ENCODE measurements at places on chromosomes 5 and 9. TPM values are rescaled to one million over a fixed set of nuclear protein-coding genes. Genes with fewer than 3 reads are reported as not detected.

- no peak for DNase-seq
- H3K4me1 ChIP-seq: no peaks in the 10 kb centered on the region
- no peaks in the 10 kb centered on the region for H3K36me3 ChIP-seq
- no peak overlapping the region for H3K27ac ChIP-seq
- peaks cover 50% of the 10 kb centered on the region for H3K27me3 ChIP-seq
These were observed 10.6 kb upstream of the AGXT2 start for GRCh38 chr5:35058374-35058788.

GRCh38 chr9:18855656-18856055, 177.4 kb downstream of the SAXO1 start:
- no peaks in the 10 kb centered on the region for H3K4me1 ChIP-seq
- H3K27ac ChIP-seq: no peak overlapping the region

DNA sequence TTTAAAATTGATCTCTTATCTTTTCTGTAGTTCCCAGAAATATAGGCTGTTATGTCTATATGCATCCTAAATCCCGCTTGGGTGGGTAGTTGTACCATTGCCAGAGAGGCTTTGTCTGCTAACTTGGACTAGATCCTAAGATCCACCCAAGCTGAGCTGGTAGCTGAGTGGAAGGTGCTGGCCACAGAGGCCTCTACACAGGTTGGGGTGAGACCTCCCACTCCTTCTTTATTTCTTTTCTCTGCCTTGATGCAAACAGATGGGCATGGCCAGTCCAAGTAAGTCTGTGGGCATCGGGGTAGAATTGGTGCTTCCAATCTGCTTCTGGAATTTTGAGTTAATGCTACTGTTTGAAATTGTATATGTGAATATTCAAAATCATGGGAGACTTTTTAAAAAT, 14.4 kb upstream of the GADD45G start:
- H3K27ac ChIP-seq: no peak overlapping the region
- no peaks in the 10 kb centered on the region for H3K36me3 ChIP-seq
- no peak overlapping the region for H3K4me3 ChIP-seq
- peaks cover 7% of the 10 kb centered on the region for H3K27me3 ChIP-seq
- peaks cover 7% of the 10 kb centered on the region for H3K4me1 ChIP-seq

- peak; percentile 47 for DNase-seq
- H3K4me3 ChIP-seq: no peak overlapping the region
- no peak overlapping the region for H3K27ac ChIP-seq
- H3K27me3 ChIP-seq: no peaks in the 10 kb centered on the region
- H3K36me3 ChIP-seq: no peaks in the 10 kb centered on the region
These were observed 13.4 kb upstream of the XPA start for GRCh38 chr9:97710356-97711222.

GRCh38 chr9:81430727-81431126, 258.6 kb downstream of the TLE1 start:
- no peaks in the 10 kb centered on the region for H3K4me1 ChIP-seq
- no peak overlapping the region for H3K4me3 ChIP-seq
- no peaks in the 10 kb centered on the region for H3K36me3 ChIP-seq
- H3K27me3 ChIP-seq: no peaks in the 10 kb centered on the region

DNA sequence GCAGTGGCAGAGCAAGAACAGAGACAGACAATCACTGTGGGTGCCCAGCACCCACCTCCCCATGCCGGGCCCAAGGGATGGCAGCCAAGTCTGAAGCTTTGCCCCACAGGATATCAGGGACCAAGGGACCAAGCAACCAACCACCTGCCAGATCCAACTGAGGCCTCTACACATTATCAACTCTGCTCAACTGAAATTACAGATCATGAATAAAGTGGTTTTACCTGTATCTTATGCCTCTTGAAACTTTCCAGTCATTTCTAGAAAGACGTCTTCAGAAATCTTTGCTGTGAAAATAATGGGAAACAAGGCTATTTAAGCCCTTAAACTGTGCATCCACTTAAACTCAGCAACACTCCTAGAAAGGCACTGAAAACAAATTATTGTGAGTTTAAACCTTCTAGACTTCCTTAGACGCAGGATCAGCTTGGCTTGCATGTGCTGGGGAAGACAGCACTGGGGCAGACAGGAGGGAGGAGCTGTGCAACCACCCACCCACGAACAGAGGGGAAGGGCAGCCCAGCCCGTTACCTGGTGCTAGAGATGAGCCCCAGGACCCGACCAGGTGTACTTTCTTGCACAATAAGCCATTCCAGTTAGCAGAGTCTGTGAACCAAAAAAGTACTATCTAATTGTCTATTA, 80.0 kb downstream of the SEMA4D start:
- no peak overlapping the region for H3K4me3 ChIP-seq
- H3K27me3 ChIP-seq: no peaks in the 10 kb centered on the region
- no peaks in the 10 kb centered on the region for H3K36me3 ChIP-seq
- peaks cover 10% of the 10 kb centered on the region for H3K4me1 ChIP-seq
- no peak for DNase-seq

- H3K4me3 ChIP-seq: no peak overlapping the region
- H3K27me3 ChIP-seq: no peaks in the 10 kb centered on the region
- peaks cover 5% of the 10 kb centered on the region for H3K4me1 ChIP-seq
- no peak overlapping the region for H3K27ac ChIP-seq
- DNase-seq: peak; percentile 45
These were observed 23.9 kb upstream of the CDKN2AIPNL start for GRCh38 chr5:134435560-134435959.

DNA sequence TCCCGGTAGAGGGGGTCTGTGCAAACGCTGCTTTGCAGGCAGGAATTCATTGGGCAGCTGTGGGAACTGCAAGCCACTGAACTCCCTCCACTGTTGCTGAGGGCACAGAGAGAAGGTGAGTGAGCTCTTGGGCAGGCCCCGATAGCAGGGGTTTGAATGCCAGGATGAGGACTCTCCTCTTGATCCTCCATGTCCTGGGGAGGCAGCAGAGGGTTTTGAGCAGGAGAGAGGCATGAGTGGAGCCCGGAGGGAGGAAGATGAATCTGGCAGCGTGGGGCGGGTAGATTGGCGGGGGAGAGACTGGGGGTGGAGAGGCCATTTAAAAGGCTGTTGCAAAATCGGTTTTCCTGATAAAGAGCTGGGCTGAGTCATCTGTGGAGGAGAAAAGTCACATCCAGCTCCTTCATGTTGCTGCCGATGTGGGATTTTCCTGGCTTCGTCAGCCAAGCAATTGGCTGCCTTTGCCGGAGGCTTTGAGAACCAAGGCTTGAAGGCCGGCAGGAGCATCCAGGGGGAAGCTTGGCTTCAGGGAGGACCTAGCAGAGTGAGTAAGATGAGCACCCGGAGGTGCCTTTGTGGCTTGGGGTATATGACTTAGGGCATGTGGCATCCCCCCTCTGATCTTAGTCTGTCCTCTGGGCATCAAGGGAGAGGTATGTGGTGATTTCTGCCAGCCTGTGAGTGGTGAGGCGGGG, at the start of gene SYNPO:
TSS of gene SYNPO (plus strand) at position 350 of the 695 bp plus-strand sequence. CDS start 7,616 bp downstream, outside the sequence.
- H3K4me3 ChIP-seq: no peak within 1 kb of the TSS
- no peaks in the 10 kb centered on the region for H3K36me3 ChIP-seq
- H3K27ac ChIP-seq: no peak within 1 kb of the TSS
- DNase-seq: no peak
- H3K27me3 ChIP-seq: no peaks in the 10 kb centered on the region
- H3K4me1 ChIP-seq: peaks cover 97% of the 10 kb centered on the region

GRCh38 chr5:125719681-125720347, 703.4 kb upstream of the GRAMD2B start:
- DNase-seq: no peak
- H3K36me3 ChIP-seq: no peaks in the 10 kb centered on the region
- no peak overlapping the region for H3K27ac ChIP-seq
- no peaks in the 10 kb centered on the region for H3K27me3 ChIP-seq
- H3K4me1 ChIP-seq: no peaks in the 10 kb centered on the region

GRCh38 chr5:139462586-139463276, at the start of gene ECSCR:
TSS of gene ECSCR (minus strand) at chr5:139462743. CDS start at chr5:139462670, 73 bp downstream.
- no peak within 1 kb of the TSS for H3K4me3 ChIP-seq
- no peaks in the 10 kb centered on the region for H3K27me3 ChIP-seq
- no peaks in the 10 kb centered on the region for H3K36me3 ChIP-seq
- no peak within 1 kb of the TSS for H3K27ac ChIP-seq

DNA sequence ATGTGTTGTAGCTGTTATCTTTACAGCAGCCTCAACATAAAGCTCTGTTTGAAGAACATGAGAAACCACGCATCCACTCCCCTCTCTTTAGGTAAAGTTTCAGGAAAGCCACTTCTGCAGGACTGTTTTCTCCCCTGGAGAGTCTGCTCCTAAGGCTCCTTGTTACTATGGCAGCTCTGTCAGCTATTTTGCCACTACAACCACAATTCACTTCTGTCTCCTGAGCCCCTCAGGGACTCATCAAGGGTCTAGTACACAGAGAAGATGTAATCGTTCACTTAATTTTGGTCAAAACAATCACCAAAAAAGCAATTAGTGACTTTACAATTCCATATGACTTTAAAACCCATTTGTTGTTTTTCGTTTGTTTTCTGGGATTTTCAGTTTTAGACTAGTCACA, 157.7 kb downstream of the FBN2 start:
- no peak for DNase-seq
- H3K4me3 ChIP-seq: no peak overlapping the region
- no peaks in the 10 kb centered on the region for H3K4me1 ChIP-seq
- H3K36me3 ChIP-seq: no peaks in the 10 kb centered on the region

DNA sequence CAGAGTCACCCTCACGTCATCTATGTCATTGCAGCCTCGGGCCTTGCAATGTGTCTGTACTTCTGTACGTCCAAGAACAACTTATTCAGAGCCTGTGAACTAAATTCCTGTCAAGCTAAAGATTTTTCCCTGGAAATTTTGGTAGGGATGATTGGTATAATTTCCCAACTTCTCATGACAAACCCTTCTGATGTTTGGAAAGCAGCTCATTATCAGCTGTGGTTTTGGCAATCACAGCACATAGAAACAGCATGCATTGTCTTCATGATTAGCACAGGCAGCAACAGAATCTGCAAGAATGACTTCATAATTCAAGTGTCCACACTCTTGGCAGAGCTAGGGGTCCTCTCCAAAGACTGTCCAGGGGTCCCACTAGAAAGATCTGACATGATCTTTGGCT, 49.5 kb downstream of the APBA1 start:
- H3K27me3 ChIP-seq: peaks cover 35% of the 10 kb centered on the region
- no peaks in the 10 kb centered on the region for H3K36me3 ChIP-seq
- no peak for DNase-seq
- H3K27ac ChIP-seq: no peak overlapping the region

GRCh38 chr5:175854231-175855040, 16.9 kb upstream of the CPLX2 start:
- no peak for DNase-seq
- peaks cover 6% of the 10 kb centered on the region for H3K4me1 ChIP-seq
- no peaks in the 10 kb centered on the region for H3K27me3 ChIP-seq
- no peak overlapping the region for H3K4me3 ChIP-seq

DNA sequence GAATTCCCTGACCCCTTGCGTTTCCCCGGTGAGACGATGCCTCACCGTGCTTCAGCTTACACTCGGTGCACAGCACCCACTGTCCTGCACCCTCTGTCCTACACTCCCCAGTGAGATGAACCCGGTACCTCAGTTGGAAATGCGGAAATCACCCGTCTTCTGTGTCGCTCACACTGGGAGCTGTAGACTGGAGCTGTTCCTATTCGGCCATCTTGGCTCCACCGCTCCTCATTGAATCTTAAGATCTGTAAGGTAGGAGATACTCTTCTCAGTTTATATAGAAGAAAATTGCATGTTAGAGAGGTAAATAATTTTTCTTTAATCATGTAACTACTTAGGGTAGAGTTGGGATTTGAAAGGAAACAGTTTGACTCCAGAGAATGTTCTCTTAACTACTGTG, 62.2 kb downstream of the DMRTA1 start:
- H3K36me3 ChIP-seq: no peaks in the 10 kb centered on the region
- H3K4me1 ChIP-seq: no peaks in the 10 kb centered on the region
- H3K27ac ChIP-seq: no peak overlapping the region
- H3K27me3 ChIP-seq: no peaks in the 10 kb centered on the region
- no peak overlapping the region for H3K4me3 ChIP-seq
- no peak for DNase-seq

GRCh38 chr9:32832346-32832745, 49.0 kb downstream of the TMEM215 start:
- H3K27ac ChIP-seq: no peak overlapping the region
- DNase-seq: no peak
- H3K4me1 ChIP-seq: no peaks in the 10 kb centered on the region

GRCh38 chr9:121599872-121600585, 51.4 kb upstream of the DAB2IP start:
- no peaks in the 10 kb centered on the region for H3K36me3 ChIP-seq
- peak overlapping the region; percentile 79 for H3K4me3 ChIP-seq
- H3K27me3 ChIP-seq: no peaks in the 10 kb centered on the region
- H3K27ac ChIP-seq: peak overlapping the region; percentile 95

- DNase-seq: no peak
- no peaks in the 10 kb centered on the region for H3K4me1 ChIP-seq
- no peaks in the 10 kb centered on the region for H3K36me3 ChIP-seq
- H3K27me3 ChIP-seq: no peaks in the 10 kb centered on the region
- H3K4me3 ChIP-seq: no peak overlapping the region
These were observed 181.5 kb upstream of the PIK3R1 start for GRCh38 chr5:68033961-68034571.

DNA sequence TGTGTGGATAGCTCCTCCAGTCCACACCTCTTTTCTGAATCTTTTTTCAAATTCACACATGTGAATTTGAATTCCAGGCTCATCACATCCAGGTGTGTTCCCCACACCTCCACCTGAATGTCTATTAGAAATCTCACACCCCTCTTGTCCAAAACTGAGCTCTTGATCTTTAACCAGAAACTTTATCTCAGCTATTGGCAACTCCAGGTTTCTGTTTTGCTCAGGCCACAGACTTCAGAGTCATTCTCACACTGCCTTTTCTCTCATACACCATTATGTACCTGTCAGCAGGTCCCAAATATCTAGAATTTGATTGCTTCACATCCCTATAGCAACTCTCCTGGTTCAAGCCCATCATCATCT, 11.6 kb downstream of the NIPSNAP3B start:
- H3K27ac ChIP-seq: no peak overlapping the region
- no peaks in the 10 kb centered on the region for H3K36me3 ChIP-seq
- no peak for DNase-seq
- 0 out of 2 replicates have a peak, but pooled peaks cover 4% of the 10 kb centered on the region for H3K27me3 ChIP-seq
- no peak overlapping the region for H3K4me3 ChIP-seq

DNA sequence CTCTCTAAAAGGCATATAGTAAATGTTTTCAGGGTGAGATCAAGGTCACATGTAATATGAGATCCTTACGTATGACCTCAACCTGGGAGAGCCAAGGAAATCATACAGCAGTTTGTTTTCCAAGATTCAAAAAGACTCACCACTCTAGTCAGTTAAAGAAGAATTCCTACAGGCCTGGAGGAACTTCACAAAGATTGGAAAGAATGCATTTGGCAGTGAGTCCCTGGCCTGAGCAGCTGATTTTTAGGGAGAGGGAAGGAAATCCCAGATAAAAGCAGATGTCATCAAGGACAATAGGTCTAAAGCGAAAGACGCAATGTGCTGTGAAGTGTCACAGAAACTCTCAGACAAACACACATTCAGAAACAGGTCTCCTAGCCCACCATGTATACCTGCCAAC, 424.0 kb upstream of the ZNF462 start:
- H3K4me1 ChIP-seq: no peaks in the 10 kb centered on the region
- no peak overlapping the region for H3K4me3 ChIP-seq
- peaks cover 14% of the 10 kb centered on the region for H3K27me3 ChIP-seq
- H3K27ac ChIP-seq: no peak overlapping the region

SOX30 gene
- 0.27 TPM for total RNA-seq

FNBP1 gene
- total RNA-seq: 25.0 TPM

CCNI2 gene
- total RNA-seq: 1.4 TPM

FAM221B gene
- total RNA-seq: not detected

FGF18 gene
- 0.96 TPM for total RNA-seq

FCN2 gene
- not detected for total RNA-seq

HTR4 gene
- not detected for total RNA-seq

FGF10 gene
- total RNA-seq: not detected

TMEM252 gene
- total RNA-seq: not detected

SMIM33 gene
- total RNA-seq: not detected

CDX1 gene
- total RNA-seq: not detected

HAVCR2 gene
- 0.07 TPM for total RNA-seq

CCIN gene
- 0.20 TPM for total RNA-seq
